ENCODE measurements at places on chromosomes 6 and 20.
A peak's percentile ranks its signal among the peaks of the same experiment; 100 is the strongest.

DNA sequence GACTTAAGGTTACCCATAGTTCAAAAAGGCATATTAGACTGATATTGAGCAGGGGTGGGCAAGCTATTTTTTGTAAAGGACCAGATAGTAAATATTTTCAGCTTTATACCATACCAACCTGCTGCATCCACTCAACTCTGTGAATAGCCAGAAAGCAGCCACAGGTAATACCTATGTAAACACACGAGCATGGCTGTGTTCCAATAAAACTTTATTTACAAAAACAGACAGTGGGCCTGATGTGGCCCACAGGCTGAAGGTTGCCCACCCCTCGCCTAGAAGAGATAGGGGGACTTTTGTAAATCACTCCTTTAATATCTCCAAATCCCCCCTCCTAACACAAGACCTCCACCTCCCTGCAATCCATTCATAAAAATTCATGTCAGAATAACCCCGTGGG, 64.4 kb downstream of the PSMG4 start:
- DNase-seq: no peak

- DNase-seq: no peak
Measured at GRCh38 chr20:13717631-13718044, 67.1 kb downstream of the ESF1 start.

DNA sequence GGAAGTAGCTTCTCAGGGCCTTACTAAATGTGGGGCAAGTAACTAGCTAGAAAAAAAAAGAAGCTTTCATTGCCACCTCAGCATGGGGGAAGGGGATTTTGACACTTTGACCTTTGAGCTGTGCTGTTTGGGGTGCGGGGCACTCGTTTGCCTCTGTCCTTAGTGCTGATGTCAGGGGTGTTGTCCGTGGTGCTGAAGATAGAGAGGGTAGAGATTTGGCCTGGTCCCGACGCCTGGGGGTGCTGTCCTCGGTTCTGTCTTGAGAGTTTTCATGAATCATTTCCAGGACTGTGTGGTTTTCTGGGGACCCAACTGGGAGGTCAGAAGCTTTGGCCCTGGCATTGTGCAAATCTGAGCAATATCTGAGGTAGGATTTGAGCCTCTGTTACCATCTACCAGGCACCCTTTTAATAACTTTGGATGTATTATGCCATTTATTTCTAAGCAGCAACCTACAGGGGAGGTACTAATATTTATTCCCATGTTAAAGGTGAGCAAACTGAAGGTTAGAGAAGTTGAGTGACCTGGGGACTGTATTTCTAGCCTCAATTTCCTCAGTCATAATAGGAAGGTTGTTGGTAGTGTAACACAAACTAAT, 78.0 kb downstream of the DLGAP4 start:
- no peak for DNase-seq

GRCh38 chr20:31987744-31988143, 19.8 kb downstream of the XKR7 start:
- DNase-seq: no peak

GRCh38 chr6:14070457-14070856, 47.1 kb upstream of the CD83 start:
- no peak for DNase-seq

DNA sequence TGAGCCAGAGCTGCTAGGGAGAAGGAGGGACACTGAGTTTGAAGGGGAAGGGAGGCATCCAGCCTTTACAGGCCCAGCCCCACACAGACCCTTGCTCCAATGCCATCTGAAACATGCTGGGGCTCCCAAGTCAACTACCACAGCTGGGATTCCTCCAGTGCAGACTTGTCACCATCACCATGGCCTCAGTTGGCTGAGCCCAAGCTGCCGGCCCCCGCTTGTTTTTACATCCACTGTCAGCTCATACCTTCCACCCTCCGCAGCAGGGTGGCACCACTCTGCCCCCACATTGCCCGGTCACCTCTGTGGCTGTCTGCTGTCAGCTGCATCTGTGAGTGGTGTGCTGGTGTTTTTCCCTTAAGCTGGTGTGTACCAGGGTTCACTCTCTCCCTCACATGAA, 26.1 kb downstream of the GFOD1 start:
- DNase-seq: no peak

GRCh38 chr6:34572585-34572984, 16.5 kb upstream of the SPDEF start:
- DNase-seq: no peak

DNA sequence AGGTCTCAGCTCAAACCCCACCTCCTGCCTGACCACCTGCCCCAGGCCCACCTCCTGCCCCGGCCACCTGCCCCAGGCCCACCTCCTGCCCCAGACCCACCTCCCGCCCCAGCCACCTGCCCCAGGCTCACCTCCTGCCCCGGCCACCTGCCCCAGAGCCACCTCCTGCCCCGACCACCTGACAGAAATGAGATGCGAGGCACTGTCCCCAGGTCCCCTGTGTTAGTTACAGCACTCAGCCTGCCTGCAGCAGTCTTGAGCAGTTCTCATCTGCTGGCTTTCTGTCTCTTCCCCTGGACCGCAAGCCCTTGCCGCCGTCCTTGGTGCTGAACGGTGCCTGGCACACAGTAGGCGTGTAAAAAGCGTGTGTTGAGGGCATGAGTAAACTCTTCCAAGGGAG, 79.5 kb downstream of the CDH4 start:
- no peak for DNase-seq

DNA sequence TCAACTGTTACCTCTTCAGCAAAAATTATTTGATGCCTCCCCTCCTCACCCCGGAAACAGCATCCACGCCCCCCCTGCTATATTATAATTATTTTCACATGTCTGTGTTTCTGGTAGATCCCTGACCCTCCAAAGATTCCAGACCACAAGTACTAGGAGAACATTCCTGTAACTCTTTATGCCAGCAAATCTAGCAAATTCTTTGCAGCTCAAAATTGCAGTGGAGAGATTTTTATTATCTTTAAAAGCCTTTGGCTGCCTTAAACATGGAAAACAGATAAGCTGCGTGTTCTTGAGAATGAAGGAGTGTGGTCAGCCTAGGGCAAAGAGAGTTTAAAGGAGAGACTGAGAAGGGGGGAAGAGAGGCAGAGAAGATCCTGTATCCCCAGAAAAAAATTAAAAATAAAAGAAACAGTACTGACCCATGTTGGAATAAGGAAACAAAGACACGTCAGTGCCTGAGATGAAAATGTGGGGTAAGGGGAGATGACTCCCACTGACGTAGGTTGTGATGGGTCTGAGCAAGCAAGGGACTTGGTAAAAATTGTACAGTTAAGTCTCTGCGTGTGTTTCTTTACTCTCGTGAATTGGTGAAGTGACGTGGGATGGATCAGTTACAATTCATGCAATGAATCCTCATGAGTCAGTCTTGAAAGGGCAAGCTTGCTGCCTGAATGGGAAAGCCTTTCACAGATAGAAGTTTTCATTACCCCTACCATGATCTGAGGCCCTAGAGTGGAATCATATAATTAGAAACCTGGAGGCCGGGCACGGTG, 8.3 kb downstream of the ID4 start:
- DNase-seq: no peak

DNA sequence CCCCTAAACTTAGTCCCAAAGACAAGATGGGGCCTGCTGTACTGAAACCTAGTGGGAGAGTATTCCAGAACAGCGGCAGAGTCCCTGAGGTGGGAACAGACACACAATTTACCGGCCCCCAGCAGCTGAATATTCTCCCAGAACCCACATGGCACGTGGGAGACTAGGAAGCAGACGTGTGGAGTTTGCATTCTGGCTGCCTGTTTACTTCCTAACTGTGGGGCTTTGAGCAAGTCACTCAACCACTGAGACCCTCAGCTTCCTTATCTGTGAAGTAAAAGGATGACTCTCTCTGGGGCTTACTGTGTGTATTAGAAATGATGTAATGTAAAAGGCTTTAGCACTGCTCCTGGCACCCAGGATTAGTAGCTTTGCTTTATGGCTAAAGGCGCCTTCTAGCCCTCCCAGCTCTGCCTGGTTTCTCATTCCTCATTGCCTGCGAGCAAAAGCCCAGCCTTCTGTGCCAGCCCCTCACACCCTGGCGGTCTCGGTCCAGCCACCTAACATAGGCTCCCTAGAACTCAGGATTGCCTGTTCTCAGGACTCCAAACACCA, 353.1 kb downstream of the CDC5L start:
- no peak for DNase-seq

DNA sequence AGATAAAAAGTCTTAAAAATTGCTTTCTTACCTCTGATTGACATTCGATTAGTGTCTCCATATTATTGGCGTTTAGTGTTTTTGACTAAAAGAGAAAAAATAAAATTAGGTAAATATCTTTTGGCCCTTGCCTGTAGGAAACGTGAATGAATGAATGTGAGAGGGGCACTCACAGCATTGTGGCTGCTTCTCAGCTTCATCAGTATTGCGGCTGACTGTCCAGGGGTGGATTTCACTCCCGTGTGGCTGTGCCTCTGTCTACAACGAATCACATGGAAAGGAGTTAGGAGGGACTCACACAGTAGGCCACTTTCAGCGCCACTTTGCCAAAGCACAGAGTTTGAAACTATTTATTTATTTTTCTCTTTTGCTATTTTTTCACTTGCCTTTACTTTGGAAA, 844 bp downstream of the TAGAP start:
- DNase-seq: no peak

- DNase-seq: no peak
Measured at GRCh38 chr6:163182696-163183095, 231.8 kb upstream of the QKI start.

- DNase-seq: peak; percentile 100
Measured at GRCh38 chr6:111551521-111552231, 54.0 kb downstream of the TRAF3IP2 start.

- DNase-seq: no peak
Measured at GRCh38 chr6:27128311-27129094, 119.0 kb upstream of the PRSS16 start.

- no peak for DNase-seq
Measured at GRCh38 chr20:57288651-57289277, 22.3 kb upstream of the BMP7 start.

- DNase-seq: no peak
Measured at GRCh38 chr6:79431537-79431933, 105.7 kb downstream of the LCA5 start.

GRCh38 chr6:85810558-85810957, 167.9 kb upstream of the SYNCRIP start:
- no peak for DNase-seq

DNA sequence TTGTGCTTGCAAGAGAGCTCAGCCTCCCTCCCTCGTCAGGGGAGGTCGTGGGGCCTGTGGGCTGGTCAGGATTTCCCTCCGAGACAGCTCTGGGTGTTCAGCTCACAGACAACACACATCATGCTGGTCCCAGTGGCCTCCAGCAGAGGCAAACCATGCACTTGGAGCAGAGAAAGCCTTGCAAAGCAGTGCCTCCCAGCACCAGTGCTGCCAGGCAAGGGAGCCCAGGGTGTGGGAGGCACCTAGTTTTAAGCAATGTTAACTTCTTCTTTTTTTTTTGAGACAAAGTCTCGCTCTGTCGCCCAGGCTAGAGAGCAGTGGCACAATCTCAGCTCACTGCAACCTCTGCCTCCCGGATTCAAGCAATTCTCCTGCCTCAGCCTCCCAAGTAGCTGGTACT, 34.0 kb upstream of the INSM1 start:
- DNase-seq: no peak

- no peak for DNase-seq
Measured at GRCh38 chr6:167565884-167566599, 241.2 kb downstream of the TTLL2 start.

GRCh38 chr6:108883172-108883571, 35.0 kb downstream of the ARMC2 start:
- no peak for DNase-seq

Measured in NCI-H1105 treated with DMSO at 0.1 percent for 48 hours (cell line).